CD4-positive, alpha-beta T cell treated with Interferon gamma for 1 hour (primary cell): ENCODE measurements at places on chromosomes 7 and 10.

DNA sequence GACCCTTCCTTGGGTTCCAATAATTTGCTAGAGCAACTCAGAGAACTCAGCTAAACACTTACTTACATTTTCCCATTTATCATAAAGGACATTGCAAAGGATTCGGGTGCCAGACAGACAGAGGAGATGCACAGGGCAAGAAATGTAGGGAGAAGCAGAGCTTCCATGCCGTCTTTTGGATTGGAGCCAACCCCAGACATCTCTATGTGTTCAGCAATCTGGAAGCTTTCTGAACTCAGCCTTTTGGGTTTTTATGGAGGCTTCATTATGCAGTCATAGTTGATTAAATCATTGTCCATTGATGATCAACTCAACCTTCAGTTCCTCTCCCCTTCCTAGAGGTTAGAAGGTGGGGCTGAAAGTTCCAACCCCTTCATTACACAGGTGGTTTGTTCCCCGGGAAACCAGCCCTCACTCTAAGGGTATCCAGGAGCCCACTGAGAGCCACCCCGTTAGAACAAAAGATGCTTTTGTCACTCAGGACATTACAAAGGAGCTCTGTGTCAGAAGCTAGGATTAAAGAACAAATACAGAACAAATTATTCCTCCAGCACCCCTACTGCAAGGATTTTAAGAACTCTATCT is 211.9 kb upstream of the VSTM2A start:
- no peak for DNase-seq

GRCh38 chr7:77649716-77650349 is 46.4 kb upstream of the RSBN1L start:
- DNase-seq: no peak

DNA sequence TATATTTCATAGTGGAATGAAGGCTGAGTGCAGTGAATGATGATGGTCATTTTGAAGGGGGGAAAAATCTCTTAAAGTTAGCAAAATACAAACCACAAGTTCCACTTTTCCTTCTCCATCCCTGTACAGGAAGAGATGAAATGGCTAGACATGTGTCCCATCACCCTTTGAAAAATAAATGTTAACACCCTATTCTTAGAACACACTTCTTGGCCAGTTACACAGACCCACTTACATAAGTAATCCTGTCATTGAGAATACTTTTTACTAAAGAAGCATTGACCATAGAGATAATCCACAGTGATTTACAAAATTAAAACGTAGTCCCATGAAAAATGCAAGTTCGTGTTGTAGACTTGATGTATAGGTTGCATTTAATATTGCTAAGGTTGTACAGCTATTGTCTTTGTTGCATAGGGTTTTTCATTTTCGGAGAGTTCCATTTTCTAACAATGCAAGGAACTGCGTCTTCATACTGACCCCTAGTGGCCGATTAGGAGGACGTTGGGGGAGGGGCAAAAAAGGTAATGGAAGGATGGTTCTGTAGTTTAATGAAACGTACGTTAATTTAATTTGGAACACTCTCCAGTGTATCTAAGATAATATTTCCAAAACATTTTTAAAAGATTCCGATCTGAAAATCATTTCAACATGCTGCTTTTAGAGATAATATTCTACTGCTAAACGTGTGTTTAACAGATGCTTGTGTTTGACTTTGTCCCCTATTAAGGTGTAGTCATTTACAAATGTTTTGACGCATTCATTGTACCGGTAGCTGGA is 60.9 kb downstream of the ARMC3 start:
- peak; percentile 50 for DNase-seq

DNA sequence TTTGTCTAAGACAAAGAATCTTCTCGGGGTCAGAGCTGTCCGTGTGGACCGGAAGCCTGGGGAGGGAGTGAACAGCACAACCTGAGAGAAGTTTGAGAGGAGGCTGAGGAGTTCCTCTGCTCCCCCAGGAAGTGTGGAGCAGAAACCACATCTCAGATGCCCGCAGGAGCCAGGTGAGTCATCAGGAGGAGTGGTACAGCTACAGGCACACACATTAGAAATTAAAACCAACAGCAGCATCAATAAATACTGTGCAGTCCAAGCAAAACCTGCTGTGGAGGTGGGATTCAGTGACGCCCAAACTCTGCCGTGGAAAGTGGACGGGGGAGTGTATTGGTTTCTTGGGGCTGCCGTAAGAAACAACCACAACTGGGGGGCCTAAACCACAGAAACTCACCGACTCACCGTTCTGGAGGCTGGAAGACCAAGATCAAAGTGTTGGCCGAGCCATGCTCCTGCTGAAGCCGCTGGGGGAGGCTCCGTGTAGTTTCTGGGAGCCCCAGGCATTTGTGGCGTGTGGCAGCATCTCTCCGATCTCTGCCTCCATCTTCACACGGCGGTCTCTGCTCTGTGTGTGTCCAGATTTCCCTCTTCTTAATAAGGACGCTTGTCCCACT is 31.2 kb upstream of the GARS1 start:
- no peak for DNase-seq

GRCh38 chr7:116593359-116594075 is 68.7 kb downstream of the CAV1 start:
- DNase-seq: no peak

- DNase-seq: no peak
These were observed 234.4 kb downstream of the ARL4A start for GRCh38 chr7:12921751-12922345.

GRCh38 chr7:64945503-64946175 is 42.6 kb downstream of the ZNF273 start:
- DNase-seq: no peak

- peak; percentile 48 for DNase-seq
These were observed 257.7 kb upstream of the NFE2L3 start for GRCh38 chr7:25894002-25894901.

DNA sequence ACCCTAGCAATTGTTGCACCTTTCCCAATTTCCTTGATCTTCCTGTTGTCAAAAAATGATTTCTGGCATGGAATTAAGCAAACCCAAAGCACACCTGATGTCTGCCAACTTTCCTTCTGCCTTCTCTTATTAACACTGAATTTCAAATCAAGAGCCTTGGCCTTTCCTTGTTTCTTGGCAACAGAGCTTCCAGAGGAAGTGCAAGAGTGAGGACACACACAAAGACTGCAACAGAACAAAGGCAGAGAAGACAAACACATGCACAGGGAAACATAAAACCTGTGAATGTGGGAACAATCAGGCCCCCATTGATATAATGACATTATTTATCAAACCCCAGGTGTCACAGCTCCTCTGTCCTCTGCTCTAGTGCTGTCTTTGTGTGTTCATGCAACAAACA is 73.0 kb upstream of the IL6 start:
- no peak for DNase-seq

DNA sequence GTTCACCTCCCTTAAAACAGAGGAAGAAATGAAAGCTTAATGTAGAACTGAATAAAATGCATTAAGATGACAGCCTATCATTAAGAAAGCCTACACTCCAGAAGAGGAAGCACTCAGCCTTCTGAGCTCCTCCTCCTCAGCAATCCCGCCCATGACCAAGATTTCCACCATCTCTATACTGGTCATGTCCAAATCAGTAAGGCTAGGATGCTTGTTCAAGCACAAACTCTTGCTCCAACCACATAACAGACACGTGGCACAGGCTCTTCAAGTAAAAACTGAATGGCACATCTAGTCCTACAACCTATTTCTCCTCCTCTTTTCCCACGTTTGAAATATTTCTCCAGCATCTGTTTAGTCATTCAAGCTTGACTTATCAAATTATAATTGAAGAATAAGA is 454.1 kb downstream of the PARD3 start:
- no peak for DNase-seq

GRCh38 chr10:7274293-7274692 is 136.5 kb downstream of the SFMBT2 start:
- DNase-seq: no peak

DNA sequence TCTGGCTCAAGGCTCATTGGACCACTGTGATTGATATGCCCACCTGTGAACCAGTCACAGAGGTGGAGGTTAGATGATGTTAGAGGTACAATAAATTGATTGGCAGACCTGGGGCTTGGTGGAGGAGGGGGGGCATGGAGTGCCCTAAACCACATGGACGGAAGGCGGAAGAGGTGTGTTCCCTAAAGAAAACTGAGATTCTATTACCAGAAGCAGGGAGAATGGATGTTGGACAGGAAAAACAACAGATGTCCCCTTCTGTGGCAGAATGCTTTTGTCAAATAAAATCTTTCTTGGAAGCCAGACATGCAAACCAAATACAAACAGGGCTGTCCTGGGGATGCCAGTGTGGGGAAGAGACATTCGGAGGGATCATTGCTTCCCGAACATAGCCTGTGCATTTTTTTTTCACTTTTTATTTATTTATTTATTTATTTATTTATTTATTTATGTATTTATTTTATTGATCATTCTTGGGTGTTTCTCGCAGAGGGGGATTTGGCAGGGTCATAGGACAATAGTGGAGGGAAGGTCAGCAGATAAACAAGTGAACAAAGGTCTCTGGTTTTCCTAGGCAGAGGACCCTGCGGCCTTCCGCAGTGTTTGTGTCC is 433.9 kb downstream of the RPS24 start:
- DNase-seq: no peak

DNA sequence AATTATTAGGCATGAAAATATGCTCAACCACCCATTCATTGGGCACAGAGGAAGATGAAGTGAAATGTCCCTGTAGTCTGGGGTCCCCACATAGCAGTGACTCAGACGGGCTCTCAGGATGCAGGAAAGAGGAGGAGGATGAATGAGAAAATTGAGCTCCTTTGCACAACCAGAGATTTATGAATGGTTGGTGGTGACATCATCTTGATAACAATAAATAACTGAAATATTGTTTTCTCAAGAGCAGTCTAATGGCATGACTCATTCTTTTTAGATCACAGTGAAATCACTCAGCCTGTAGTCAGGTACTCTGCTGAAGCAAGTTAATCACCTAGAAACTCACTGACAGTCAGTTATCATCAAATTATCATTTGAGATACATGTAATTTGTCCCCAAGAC is 254.1 kb downstream of the RELN start:
- no peak for DNase-seq

DNA sequence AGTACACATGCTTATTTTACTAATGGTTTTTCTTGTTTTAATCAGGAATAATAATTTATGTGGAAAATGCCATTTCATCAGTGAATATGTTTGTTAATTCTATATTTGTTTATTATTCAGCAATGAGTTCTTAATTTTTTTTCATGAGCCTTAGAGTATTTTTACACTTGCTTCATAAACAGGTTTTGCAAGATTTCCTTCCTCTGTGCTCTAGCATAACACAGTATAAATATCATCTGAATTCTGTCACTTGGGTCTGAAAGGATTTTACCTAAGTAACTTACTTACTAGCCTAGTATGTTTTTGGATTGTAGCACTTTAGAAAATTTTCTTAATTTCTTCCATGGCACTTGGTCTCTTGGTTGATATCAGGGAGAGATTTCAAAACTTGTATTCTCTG is 45.8 kb downstream of the GLCCI1 start:
- no peak for DNase-seq

- no peak for DNase-seq
These were observed 20.8 kb upstream of the RET start for GRCh38 chr10:43055991-43056567.

DNA sequence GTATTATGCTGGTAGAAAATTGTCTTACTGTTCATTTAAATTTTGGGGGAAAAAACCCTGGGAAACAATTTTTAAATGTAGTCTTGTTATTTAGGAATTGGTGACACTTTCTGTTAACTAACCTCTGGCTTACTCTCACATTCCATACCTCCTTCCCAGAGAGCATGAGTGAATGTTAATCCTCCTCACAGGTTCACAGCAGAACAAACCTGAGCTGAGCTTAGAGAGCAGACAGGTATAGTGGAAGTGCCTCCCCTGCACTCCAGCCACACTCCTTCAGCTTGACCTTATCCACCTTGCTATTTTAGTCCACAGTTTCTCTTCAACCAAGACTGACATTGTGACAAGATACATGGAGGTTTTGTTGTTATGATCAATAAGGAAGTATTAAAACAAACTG is 235.9 kb downstream of the FOXP2 start:
- no peak for DNase-seq

- peak; percentile 8 for DNase-seq
These were observed at the start of gene COL1A2 for GRCh38 chr7:94394437-94395140. TSS of gene COL1A2 (plus strand) at chr7:94394895. CDS start at chr7:94395032, 137 bp downstream.

- no peak for DNase-seq
These were observed 171.8 kb downstream of the SLIT1 start for GRCh38 chr10:97013983-97014382.

DNA sequence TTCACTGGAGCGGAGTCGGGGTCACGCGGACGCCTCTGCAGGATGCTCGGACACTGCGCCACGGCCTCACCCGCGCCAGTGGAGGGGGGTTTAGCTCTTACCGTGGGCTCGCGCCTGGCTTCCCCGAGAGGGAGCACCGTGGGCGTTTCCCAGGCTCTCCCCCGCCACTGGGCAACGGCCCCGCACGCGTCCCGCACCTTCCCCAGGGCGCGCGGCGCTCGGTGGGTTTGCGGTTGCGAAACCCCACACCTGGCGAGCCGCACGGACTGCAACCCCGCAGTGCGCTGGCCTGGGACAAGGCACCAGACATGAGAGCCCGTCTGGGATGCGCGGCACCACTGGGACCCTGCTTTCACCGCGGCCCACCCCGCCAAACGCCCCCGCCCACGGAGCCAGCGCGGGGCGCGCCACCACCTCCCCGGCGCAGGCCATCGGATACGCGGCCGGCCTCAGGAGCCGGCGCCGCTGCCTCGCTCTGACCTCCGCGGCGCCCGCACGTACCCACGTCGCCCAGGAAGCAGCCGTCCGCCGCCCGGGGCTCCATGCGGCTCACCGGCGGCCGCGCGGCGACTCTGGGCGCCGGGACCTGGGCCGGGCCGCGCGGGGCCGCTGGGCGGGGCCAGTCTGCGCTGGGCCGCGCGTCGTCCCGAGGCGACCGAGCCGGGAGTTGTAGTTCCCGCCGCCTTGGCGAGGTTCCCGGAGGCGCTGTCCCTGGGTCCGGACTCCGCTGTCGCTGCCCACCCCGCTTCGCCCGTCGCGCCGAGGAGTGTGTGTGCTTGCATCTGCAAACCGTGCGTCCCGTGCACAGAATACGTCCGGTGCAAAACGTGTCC is at the start of gene ASB13:
Gene ASB13, minus strand, starts transcription at position 588 of the 833 bp plus-strand sequence. Its CDS starts 44 bp downstream, at position 544.
- peak; percentile 17 for DNase-seq

DNA sequence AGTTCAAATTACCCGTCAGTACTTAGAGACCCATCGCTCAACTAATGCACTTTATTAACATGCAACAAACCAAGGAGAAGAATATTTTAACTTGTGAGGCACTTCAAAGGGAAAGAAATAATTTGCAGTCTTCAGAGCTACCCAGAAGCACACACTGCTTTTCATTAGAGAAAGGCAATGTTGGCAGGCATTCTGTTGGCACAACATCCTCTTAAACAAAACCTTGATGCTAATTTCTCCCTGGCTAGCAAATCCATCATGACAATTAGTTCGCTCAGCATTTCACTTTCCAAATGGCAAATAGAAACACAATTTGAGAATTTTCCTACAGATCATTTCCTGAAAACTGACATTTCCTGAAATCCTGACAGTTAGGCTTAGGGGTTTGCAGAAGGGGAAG is 155.6 kb upstream of the FAM13C start:
- no peak for DNase-seq

DNA sequence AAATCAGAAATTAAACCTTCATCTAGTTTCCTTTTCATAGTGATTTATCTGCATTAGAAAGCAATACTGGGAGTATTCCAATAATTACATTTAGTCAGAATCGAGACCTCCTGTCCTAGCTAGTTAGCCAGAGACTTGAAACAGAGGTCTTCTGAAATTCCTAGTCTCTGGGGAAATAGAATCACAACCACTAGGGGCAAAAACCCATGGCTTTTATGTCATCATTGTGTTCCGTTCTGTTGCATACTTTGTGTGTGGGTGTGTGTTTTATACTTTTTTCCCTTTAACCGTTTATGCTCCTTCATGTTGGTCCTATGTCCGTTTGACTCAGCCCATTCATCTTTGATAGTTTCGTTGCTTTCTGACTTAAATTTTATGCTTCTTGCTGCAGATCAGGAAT is 79.8 kb downstream of the RALA start:
- no peak for DNase-seq
